ENCODE measurements at places on chromosomes 16 and 17.

- no peaks in the 10 kb centered on the region for H3K4me1 ChIP-seq
- no peaks in the 10 kb centered on the region for H3K27me3 ChIP-seq
- DNase-seq = peak; percentile 1
- no peaks in the 10 kb centered on the region for H3K36me3 ChIP-seq
- no peak overlapping the region for H3K27ac ChIP-seq
Observed at GRCh38 chr16:84860383-84860782, 40.6 kb downstream of the CRISPLD2 start.

GRCh38 chr17:7042501-7043181 lies 1.3 kb downstream of the SLC16A11 start:
- no peak overlapping the region for H3K27ac ChIP-seq
- no peaks in the 10 kb centered on the region for H3K36me3 ChIP-seq
- no peak for DNase-seq
- peaks cover 21% of the 10 kb centered on the region for H3K4me1 ChIP-seq
- H3K4me3 ChIP-seq = peak overlapping the region; percentile 60

- H3K4me3 ChIP-seq = no peak overlapping the region
- no peaks in the 10 kb centered on the region for H3K36me3 ChIP-seq
- H3K27me3 ChIP-seq = no peaks in the 10 kb centered on the region
- H3K27ac ChIP-seq = no peak overlapping the region
- DNase-seq = peak; percentile 27
- H3K4me1 ChIP-seq = no peaks in the 10 kb centered on the region
Observed at GRCh38 chr16:9135797-9136196, 44.4 kb downstream of the HAPSTR1 start.

GRCh38 chr17:6753006-6753445 lies 2.8 kb upstream of the XAF1 start:
- peak overlapping the region; percentile 75 for H3K27ac ChIP-seq
- peak; percentile 59 for DNase-seq
- H3K4me3 ChIP-seq = no peak overlapping the region
- peaks cover 7% of the 10 kb centered on the region for H3K27me3 ChIP-seq

GRCh38 chr16:19396555-19397011 lies 21.1 kb upstream of the TMC5 start:
- no peak overlapping the region for H3K27ac ChIP-seq
- no peak overlapping the region for H3K4me3 ChIP-seq
- no peaks in the 10 kb centered on the region for H3K36me3 ChIP-seq
- H3K4me1 ChIP-seq = no peaks in the 10 kb centered on the region
- no peaks in the 10 kb centered on the region for H3K27me3 ChIP-seq
- DNase-seq = no peak

DNA sequence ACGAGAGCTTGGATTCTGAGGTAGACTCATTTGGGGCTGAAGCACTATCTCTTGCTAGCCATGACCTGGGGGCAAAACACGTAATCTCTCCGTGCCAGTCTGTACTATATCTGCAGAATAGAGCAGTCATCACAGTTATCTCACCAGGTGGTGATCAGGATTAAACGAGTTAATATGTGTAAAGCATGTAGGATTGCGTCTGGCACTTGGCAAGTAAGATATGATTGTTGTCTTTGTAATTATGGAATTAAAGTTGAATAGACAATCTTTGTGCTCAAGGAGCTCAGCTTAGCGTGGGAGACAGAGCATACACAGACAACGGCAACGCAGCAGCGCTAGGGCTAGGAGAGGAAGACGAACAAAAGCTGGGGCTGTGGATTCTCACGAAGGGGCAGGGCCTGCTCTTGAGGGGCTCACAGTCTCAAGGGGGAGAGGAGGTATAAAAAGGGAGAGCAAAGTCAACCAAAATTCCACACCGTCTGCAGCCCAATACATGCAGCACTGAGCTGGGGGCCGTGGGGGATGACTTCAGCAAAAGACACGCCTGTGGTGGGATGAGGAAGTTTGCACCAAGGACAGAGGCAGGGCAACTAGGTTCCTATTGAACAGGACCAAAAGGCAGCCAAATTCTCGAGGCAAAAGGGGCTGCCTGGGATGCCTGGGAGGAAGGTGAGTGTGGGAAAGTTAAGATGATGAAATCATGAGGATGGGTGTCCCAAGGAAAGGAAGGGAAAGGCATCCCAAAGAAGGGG lies 68.6 kb downstream of the SDK2 start:
- no peaks in the 10 kb centered on the region for H3K36me3 ChIP-seq
- H3K4me3 ChIP-seq = no peak overlapping the region
- no peak overlapping the region for H3K27ac ChIP-seq
- H3K27me3 ChIP-seq = peaks cover 3% of the 10 kb centered on the region

DNA sequence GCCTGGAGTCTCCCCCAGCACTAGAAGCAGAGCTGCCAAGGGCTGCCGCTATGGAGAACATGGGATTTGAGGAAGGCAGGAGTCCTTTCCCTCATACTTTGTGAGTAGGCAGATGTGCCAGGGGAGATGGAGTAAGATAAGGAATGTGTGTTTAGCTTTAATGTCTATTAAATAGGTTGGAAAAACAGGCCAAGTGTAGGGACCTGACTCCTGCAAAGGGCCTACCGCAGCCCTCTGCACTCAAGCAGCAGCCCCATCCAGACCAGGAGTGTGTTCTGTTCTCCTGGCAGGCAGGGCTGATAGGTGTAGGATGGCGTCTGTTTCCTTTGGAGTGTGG lies 1.8 kb upstream of the MIF4GD start:
- H3K27me3 ChIP-seq = no peaks in the 10 kb centered on the region
- peaks cover 14% of the 10 kb centered on the region for H3K4me1 ChIP-seq
- H3K4me3 ChIP-seq = no peak overlapping the region

DNA sequence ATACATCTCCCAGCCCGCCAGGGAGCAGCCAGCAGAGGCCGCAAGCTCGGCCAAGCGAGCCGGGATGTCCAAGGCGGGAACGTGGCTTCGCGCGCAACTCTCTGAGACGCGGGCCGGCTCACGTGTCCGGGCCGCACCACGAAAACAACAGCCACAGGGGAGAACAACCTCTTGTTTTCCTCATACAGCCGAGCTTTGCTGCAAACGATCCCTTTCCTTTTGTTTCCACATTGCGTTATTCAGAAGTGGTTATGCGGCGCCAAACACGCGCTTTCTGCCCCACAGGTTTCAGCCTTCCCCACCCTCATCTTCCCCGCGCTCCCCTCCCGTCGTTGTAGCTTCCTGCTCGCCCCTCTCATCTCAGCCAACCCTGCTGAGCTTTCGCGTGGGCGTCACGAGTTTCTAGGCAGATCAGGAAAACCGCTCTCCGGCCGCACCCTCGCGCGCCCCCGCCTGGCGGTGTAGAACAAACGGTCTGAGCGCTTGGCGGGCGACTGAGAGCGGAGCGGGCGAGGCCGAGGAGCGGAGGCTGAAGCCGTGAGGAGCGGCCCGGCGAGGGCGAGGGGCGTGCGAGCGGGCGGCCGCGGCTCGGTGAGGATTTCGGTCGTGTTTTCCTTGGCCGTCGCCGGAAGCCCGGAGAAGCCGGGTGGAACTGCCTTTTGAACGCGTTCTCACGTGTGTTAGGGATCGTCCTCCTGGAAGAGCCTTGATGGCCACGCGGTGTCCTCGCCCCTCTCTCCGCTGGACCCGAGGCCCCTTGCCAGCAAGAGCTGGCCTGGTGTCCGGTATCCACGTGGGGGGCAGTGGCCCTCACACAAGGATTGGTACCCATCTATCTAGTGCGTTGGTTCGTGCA lies 6.6 kb upstream of the SMARCD2 start:
- no peaks in the 10 kb centered on the region for H3K27me3 ChIP-seq
- H3K27ac ChIP-seq = peak overlapping the region; percentile 71
- H3K36me3 ChIP-seq = no peaks in the 10 kb centered on the region
- peaks cover 9% of the 10 kb centered on the region for H3K4me1 ChIP-seq
- DNase-seq = peak; percentile 95

GRCh38 chr17:35890774-35891155 lies 10.6 kb upstream of the CCL5 start:
- no peak overlapping the region for H3K27ac ChIP-seq
- H3K27me3 ChIP-seq = no peaks in the 10 kb centered on the region
- no peak overlapping the region for H3K4me3 ChIP-seq
- DNase-seq = no peak
- no peaks in the 10 kb centered on the region for H3K4me1 ChIP-seq
- H3K36me3 ChIP-seq = no peaks in the 10 kb centered on the region

DNA sequence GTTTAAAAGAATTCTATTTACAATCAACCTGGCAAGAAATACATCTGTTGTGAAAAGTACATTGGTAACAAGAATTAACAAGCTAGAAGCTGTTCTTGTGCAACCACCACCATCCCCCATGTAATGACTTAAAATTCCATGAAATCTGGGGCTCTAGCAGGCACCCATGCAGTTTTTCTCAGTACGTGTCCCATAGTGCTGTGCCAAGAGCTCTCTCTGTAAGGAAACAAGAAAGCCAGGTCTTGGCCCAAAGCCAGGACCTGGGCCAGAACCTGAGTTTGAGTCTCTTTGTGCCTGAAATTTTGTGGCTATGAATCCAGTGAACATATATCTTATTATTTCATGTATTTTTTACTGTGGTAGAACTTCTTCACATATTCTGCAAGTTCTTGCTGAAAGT lies 46.6 kb downstream of the NUP93 start:
- peak; percentile 44 for DNase-seq
- H3K27me3 ChIP-seq = no peaks in the 10 kb centered on the region
- no peaks in the 10 kb centered on the region for H3K36me3 ChIP-seq
- H3K4me3 ChIP-seq = no peak overlapping the region

GRCh38 chr16:69123910-69124309 lies 8.5 kb downstream of the CHTF8 start:
- no peak overlapping the region for H3K27ac ChIP-seq
- no peaks in the 10 kb centered on the region for H3K27me3 ChIP-seq
- DNase-seq = no peak
- peaks cover under 1% of the 10 kb centered on the region for H3K4me1 ChIP-seq

GRCh38 chr16:49919327-49919726 lies 63.4 kb upstream of the ZNF423 start:
- no peaks in the 10 kb centered on the region for H3K27me3 ChIP-seq
- H3K36me3 ChIP-seq = no peaks in the 10 kb centered on the region
- H3K27ac ChIP-seq = no peak overlapping the region
- no peak overlapping the region for H3K4me3 ChIP-seq

DNA sequence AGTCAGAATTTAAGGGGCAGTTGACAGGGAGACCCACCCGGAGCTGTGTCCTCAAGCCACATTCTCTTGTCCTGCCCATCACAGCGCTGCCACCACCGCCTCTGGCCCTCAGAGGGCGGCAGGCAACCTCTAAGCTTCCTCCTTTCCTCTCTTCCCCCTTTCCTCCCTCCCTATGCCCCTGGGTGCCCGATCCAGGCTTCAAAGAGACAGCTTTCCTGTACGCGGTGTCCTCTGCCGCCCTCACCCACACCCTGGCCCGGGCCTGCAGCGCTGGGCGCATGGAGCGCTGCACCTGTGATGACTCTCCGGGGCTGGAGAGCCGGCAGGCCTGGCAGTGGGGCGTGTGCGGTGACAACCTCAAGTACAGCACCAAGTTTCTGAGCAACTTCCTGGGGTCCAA lies 23.5 kb downstream of the WNT9B start:
- DNase-seq = no peak
- H3K27ac ChIP-seq = no peak overlapping the region
- H3K4me3 ChIP-seq = no peak overlapping the region
- no peaks in the 10 kb centered on the region for H3K36me3 ChIP-seq

DNA sequence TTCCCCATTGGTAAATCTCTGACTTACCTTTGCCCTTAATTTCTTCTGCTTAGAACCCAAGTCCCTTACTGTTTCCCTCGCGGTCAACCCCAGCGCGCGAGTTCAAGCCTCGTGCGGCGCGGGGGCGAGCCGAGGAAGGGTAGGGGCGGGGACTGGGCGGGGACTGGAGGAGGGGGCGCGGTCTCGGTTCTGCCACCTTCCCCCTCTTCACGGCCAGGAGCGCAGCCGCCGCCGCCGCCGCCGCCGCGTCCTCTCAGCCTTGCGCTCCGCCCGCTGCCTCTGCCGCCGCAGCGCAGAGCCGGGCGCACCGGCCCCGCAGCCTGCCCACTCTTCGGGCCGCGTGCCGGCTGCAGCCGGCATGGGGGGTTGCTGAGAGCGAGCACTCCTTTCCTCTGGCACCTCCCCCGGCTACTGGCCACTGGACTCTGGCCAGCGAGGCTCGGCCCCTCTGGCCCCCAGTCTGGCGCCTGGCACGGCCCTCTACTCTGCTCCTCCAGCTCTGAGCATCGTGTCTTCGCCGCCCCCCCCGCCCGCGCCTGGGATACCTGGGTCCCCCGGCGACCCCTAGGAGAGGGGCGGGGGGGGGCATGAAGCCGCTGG lies at the start of gene RAPGEFL1:
Gene RAPGEFL1, plus strand, starts transcription at position 196 of the 600 bp plus-strand sequence. Its CDS starts 392 bp downstream, at position 588.
- no peak within 1 kb of the TSS for H3K27ac ChIP-seq
- peak within 1 kb of the TSS; percentile 59 for H3K4me3 ChIP-seq
- peak; percentile 82 for DNase-seq
- peaks cover 7% of the 10 kb centered on the region for H3K4me1 ChIP-seq
- H3K36me3 ChIP-seq = peaks cover 2% of the 10 kb centered on the region
- H3K27me3 ChIP-seq = no peaks in the 10 kb centered on the region

GRCh38 chr16:83830769-83831455 lies 23.1 kb downstream of the HSBP1 start:
- H3K27ac ChIP-seq = no peak overlapping the region
- no peak overlapping the region for H3K4me3 ChIP-seq
- H3K36me3 ChIP-seq = no peaks in the 10 kb centered on the region
- no peaks in the 10 kb centered on the region for H3K27me3 ChIP-seq
- no peaks in the 10 kb centered on the region for H3K4me1 ChIP-seq
- no peak for DNase-seq
